NCI-H345 (cell line): ENCODE measurements at places on chromosomes 12 and 14.

GRCh38 chr12:92779902-92780301, 77.1 kb downstream of the PLEKHG7 start:
- DNase-seq, result no peak

- no peak for DNase-seq
These were observed 106.8 kb downstream of the SLCO1B3 start for GRCh38 chr12:20917269-20917668.

DNA sequence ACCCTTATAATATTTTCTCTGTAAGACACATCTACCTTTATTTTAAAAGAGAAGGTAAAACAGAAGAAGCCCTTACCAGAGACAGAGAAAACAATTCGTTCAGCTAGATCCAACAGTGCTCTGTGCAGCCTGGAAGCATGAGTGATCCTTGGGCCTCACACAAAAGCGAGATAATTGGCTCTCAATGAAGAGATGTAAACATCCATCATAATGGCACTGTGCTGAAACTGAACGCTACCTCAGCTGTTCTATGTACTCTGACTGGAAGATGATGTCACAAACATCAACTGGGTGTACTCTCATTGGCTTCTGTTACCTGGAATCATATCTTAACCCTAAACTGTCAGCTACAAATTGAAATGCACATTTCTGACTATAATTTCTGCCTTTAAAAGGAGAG, at the start of gene MGAT4C:
Gene MGAT4C (minus strand): TSS at position 229 of the 400 bp plus-strand sequence.
- DNase-seq, result peak; percentile 94

DNA sequence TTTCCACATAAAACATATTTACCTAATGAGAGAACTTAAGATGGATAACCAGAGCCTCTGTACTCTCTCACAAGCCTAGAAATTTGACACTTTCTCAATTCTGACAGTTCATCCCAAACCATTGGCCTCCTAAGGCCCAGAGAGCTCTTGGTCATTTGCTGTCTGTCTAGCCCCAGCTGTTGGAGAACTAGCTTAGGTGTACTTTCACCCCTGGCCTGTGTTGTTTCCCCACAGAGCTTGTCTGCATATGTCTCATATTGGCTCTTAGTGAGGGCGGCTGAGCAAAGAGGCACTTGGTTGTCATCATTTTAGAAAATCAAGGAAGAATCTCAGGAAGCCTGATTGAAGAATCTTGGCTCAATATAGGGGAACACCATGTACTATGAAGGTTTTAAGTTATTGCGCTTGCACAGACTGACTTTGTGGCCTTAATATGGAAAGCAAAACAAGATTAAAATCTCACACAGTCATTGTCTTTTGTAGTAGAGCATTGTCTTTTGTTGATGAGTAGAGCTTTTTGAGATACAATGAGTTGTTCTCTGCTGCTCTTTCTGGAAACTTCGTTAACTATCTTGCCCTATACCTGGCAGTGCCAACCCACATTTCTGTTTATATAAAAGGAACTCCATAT, 324.6 kb downstream of the RAD51B start:
- DNase-seq, result no peak

DNA sequence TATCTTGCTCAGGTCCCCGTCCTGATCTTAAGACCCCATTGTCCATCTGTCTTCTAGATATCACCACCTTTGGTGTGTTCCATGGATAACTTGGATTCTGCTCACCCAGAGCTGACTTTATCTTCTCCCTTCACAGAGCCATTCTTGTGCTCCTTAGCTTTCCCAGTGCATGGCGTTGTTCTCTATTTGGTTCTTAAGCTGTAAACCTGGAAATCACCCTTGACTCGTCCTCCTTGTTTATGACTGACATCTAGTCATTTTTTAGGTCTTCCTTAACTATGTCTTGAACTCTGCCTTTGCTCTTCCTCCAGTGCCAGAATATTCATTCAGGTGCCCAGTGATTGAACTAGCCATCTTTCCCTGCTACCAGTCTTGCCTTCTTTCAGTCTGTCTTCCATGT, 11.7 kb downstream of the STK38L start:
- no peak for DNase-seq

DNA sequence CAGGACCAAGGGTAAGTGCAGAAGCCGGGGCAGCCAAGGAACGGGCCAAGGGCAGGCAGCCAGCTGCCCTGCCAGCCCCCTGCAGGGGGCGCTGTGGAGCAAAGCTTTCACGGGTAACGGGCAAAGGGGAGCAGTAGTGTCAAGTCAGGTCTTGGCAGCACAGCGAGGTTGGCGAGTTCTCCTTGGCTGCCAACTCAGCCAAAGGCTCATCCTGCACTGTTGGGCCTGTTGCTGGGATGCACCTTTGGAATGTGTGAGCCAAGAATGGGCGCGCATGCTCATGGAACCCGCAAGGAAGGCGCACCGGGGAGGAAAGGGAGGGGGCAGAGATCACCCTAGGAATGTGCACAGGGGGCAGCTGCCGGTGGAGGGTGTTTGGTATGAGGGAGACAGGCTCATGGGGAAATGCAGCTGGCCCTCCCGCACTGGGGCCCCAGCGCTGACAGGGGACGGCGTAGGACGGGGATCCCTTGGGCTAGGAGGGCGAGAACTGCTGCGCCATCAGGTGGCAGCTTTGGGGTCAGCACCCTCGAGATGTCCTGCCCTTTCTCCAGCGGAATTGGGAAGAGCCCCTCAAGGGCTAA, 138.0 kb downstream of the ASCL4 start:
- peak; percentile 3 for DNase-seq

GRCh38 chr14:40229676-40230075, 797.4 kb upstream of the FBXO33 start:
- DNase-seq, result no peak

GRCh38 chr12:27780612-27781408, 774 bp upstream of the MANSC4 start:
- DNase-seq, result peak; percentile 51

DNA sequence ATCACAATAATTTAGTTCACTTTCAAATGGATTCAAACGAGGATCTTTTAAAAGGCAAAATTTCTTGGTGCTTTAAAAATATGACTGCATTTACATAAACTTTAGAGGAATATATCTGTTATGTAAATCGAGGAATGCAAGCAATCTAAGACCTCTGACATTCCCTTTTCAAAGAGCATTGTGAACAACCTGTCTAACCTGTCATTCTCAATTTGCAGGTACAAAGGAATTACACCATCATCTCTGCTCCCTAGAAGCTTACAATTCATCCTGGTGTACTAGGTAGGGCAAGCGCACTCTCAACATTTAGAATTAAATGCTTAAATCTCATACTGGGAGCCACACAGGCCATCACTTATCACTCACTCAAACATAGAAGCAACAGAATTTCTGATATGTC, 35.6 kb downstream of the BMP4 start:
- DNase-seq, result no peak

- DNase-seq, result no peak
These were observed 176.8 kb downstream of the TBX5 start for GRCh38 chr12:114229150-114229549.

- no peak for DNase-seq
These were observed 155.5 kb downstream of the PPM1H start for GRCh38 chr12:62779488-62779887.

- no peak for DNase-seq
These were observed 8.2 kb upstream of the FOXG1 start for GRCh38 chr14:28758253-28758884.

DNA sequence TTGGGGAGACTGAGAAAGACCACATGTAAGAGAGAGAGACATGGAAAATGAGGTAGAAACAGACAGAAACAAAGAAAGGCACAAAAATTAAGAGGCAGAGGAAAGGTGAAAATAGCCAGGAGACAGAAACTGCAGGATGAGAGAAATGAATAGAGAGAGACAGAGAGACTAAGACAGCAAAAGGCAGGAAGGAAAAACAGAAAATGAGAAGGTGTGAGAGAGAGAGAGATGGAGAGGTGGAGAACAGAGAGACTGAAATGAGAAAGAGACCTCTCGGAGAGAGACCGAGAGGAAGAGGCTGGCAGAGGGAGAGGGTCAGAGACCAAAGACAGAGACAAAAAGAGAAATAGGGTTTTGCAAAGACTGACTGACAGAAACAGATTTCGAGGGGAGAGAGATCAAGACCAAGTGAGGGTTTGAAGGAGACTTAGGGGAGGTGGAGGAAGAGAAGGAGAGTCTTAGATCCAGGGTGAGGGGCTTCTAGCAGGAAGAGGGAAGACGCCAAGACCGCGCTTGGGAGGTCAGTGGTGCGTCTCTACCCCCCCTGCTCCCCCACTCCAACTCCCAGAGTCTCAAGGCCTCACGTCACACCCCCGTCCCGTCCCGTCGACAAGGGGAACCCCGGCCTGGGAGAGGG, 1.1 kb upstream of the AQP5 start:
- no peak for DNase-seq

DNA sequence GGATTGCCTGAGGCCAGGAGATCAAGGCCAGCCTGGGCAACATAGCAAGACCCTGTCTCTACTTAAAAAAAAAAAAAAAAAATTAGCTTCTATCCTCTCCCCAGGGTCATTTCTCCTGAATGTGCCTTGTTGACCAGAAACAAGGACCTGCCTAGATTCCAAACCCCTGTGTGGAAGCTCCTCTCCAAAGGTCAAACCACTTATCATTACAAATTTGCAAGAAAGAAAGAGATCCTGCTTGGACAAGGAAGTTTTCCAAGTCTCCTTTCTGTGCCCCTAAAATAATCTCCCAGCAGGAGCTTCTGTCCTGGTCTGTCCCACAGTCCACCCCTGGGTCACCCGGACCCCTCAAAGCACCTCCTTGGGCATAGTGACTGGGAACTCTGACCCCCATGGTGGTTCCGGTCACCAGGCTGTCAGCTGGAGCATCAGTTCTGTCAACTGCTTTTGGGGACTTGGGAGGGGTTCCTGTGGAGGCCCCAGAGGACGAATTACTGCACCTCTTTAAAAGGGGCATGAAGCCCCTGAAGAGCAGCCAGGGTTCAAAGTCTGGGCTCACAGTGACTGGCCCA, 38.4 kb downstream of the ACTN1 start:
- DNase-seq, result no peak

DNA sequence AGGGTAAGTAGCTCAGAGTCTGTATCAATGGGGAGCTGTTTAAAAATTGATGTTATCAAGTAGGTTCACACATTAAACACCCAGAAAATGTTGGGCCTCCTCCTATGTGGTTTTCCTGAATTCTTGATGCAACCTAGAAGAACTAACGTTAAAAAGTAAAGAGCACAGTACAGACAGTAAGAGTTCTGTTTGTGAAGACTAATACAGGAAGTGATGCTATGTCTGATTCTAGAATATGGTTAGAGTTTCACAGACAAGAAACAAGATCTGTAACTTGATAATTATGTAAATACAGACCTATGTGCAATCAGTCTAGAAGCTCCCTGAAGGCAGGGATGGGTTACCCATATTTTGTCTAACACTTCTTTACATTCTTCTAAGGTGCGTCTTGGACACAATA, 214.9 kb upstream of the BTG1 start:
- DNase-seq, result no peak

DNA sequence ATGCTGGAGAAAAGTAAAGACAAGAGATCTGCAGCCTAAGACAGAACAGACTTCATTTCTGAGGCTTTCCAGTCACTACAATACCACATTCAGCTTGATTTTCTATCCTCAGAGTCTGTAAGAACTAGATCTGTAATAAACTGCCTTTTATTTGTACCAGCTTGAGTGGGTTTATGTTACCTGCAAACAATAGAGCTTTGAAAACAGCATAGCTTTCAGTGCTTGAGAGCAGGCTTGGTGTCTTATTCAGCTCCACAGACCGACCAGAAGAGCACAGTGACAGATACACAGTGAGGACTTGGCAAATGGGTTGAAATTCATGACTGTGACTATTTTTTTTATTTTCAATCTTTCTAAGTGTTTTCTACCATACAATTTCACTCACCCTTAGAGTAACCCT, 207.8 kb upstream of the OTX2 start:
- peak; percentile 32 for DNase-seq

DNA sequence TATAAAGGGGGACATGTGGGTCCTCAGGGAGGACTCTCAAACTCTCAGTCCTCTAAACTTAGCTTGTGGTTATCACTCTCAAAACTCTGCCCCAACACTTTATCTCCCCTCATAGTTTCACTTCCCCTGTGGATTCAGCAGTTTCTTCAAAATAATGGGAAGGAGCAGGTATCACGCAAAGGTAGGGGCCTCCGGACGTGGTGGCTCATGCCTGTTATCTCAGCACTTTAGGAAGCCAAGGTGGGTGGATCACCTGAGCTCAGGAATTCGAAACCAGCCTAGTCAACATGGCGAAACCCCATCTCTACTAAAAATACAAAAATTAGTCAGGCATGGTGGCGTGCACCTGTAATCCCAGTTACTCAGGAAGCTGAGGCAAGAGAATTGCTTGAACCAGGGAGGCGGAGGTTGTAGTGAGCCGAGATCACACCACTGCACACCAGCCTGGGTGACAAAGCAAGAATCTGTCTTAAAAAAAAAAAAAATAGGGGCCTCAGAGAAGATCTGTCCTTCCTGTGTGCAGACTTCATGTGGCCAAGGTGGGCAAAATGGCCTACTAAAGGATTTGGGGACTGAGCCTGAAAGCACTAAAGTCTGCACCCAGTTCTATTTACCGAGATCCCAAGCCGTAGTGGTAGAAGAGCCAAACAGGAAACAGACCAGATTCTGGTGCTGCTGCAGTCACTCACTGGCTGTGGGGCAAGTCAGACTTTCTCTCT, 6.4 kb downstream of the ITGB7 start:
- DNase-seq, result no peak

DNA sequence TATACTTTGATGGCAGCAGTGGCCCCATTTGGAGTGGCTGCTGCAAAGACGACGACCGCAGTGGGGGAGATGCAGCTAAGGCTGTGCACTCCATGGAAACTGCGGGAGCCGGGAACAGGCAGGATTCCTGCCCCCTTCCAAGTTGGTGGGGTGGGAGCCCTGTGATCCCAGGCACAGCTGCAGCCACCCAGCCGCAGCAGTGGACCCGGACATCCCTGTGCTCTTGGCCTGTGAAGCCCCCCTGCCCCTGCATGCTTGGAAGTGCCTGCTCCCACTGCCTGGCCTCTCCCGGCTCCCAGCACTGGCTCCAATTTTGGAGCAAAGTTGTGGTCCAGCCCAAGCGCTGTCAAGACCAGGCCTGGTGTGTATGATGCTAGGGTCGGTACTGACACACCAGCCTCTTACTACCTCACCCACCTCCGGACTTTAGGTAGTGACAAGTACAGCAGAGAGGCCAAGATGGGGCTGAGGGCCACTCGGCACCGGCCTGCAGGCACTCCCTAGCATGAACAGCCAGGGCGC, 502.8 kb upstream of the RPL10L start:
- DNase-seq, result no peak

- no peak for DNase-seq
These were observed 33.7 kb upstream of the SOS2 start for GRCh38 chr14:50265029-50265428.

DNA sequence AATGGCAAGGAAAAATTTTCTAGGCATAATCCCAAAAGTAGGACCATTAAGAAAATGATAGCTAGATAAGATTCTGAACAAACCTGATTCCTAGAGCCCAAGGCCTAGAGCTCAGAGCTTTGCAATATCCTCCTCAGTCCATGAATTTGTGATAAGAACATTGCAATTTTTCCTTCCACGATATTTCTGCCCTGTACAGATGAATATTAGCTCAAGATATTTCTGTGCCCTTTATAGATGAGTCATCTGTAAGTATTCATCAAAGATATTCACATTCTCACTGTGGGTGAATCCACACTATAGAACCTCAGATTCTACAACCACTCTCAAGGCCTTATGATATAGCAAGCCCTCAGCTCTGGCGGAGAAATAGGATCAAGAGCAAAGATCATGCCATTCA, 37.5 kb downstream of the EAPP start:
- DNase-seq, result no peak
